ENCODE measurements at places on chromosomes 4 and X. TPM values are rescaled to one million over a fixed set of nuclear protein-coding genes. Genes with fewer than 3 reads are reported as not detected.

Gene MED28
- total RNA-seq, result 36.9 TPM

Gene NMU
- total RNA-seq, result 1.7 TPM

Gene NCAPG
- total RNA-seq, result 21.6 TPM

Gene ARSD
- 31.8 TPM for total RNA-seq

Gene RBPJ
- total RNA-seq, result 197 TPM

Gene GAGE12H
- total RNA-seq, result not detected

Gene PGAM4
- total RNA-seq, result not detected

Gene VCX3A
- total RNA-seq, result not detected

Gene ARMCX4
- total RNA-seq, result 23.3 TPM

Gene TMSB15C
- 12.6 TPM for total RNA-seq
